ENCODE measurements at places on chromosomes 7 and 10.

DNA sequence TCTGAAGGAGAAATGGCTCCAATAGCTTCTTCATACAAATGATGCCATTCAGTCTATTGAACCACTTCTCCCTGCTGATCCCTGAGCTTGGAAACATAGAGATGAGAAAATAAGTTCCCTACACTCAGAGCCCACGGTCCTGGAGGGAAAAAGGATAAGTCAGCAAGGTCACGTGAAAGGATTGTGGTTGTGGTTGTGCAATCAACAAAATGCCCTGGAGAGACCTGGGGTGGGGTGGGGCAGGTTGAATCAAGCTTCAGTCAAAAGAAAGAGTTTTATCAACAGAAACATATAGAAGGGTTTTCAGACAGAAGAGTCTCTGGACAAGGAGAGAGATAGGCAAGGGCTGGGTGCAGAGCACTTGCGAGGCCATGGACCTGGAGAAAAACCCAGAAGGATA is 30.1 kb downstream of the C10orf90 start:
- DNase-seq: no peak

DNA sequence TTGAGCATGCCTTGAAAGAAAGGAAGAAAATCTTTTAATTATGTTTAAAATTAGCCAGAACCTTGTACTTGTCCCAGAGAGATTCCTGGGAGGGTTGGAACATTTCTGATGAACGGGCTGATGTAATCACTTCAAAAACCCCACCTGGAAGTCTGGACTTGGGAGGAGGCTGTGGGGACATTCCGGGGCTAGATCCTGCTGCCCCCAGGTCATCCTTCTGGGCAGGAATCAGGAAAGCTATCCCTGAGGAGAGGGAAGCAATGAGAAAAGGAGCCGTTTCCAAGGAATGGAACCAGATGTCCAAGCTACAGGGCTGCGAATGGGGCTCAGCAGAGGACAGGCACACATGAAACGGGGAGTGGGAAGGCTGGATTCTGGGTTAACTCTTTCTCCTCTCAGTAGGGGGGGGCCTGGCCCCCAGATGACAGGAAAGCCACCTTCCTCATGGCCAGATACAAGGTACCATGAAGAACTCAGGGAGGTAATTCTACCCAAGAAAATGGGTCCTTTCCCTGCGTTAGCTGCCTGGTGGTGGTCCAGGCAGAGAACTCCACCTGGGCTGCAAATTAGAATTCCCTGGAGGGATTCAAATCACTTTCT is 280.1 kb downstream of the TCF7L2 start:
- no peak for DNase-seq

- DNase-seq: no peak
These were observed 15.3 kb downstream of the KCNH2 start for GRCh38 chr7:150962553-150963399.

DNA sequence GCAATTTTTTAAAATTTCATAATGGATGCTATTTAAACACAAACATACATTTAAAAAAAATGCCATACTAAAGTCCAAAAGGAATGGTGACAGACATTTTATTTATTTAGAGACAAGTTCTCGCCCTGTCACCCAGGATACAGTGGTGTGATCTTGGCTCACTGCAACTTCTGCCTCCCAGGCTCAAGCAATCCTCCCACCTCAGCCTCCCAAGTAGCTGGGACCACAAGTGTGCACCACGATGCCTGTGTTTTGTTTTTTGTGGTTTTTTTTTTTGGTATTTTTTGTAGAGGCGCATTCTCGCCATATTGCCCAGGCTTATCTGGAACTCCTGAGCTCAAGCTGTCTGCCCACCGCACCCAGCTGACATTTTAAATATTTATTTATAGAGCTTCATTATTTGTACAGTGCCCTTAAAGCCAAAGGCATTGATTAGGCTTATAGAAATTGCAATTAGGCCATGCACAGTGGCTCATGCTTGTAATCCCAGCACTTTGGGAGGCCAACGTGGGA is 703.5 kb downstream of the AUTS2 start:
- DNase-seq: no peak

DNA sequence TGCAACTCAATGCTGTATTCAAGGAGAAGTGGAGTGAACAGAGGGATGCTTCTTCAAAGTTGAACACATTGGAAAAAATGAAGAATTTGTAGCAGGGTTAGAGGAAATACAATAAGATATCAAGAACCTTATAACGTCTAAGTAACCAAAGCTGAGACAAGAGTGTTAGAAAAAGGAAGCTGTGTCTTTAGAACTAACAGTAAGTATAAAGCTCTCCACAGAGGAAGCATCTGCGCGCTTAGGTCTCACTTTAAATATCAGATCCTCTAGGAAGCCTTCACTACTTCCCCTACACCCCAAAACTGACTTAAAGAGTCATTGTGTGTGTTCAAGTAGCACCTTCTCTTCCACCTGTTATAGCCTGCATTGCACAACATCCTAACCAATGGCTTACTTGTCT is 43.0 kb downstream of the CH25H start:
- no peak for DNase-seq

- no peak for DNase-seq
These were observed 115.2 kb downstream of the PDE1C start for GRCh38 chr7:31955021-31955420.

GRCh38 chr7:123749537-123749857 is 694 bp upstream of the WASL start:
- peak; percentile 77 for DNase-seq

DNA sequence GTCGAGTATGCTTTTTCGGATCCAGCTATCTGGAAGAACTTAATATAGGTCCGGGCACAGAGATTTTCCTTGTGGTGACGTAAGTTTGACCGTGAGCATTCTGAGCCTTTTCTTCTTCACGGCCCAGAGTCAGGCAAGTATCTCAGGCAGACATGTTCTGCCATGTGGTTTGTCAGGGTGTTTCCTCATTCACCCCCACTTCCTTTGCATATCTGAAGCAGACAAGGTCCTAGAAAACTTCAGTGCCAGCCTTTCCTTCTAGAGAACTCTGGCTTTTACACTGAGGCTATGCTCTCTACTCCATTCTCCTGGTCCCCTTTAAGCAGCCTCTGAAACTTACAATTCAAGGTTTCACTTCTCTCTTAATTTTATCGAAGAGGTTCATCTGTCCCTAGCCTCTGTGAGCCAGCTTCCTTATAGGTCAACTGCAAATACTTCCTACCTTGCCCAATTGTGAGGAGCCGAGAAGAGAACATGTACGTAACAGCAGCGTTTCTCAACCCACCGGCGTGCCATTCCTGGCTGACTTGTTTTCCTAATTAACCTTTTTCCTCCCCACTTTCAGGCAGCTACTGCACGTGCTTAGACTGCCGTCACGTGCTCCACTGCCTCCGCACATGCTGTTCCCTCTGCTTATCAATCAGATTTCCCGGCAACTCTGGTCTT is 47.3 kb downstream of the CDCA7L start:
- DNase-seq: no peak

GRCh38 chr10:86968271-86968993 is at the start of gene ADIRF:
TSS of gene ADIRF (plus strand) at chr10:86968482. CDS start at chr10:86968545, 63 bp downstream.
- peak; percentile 49 for DNase-seq

GRCh38 chr10:60801522-60801921 is 23.2 kb downstream of the CDK1 start:
- DNase-seq: no peak

GRCh38 chr7:105673367-105674084 is 92.2 kb upstream of the EFCAB10 start:
- DNase-seq: no peak

DNA sequence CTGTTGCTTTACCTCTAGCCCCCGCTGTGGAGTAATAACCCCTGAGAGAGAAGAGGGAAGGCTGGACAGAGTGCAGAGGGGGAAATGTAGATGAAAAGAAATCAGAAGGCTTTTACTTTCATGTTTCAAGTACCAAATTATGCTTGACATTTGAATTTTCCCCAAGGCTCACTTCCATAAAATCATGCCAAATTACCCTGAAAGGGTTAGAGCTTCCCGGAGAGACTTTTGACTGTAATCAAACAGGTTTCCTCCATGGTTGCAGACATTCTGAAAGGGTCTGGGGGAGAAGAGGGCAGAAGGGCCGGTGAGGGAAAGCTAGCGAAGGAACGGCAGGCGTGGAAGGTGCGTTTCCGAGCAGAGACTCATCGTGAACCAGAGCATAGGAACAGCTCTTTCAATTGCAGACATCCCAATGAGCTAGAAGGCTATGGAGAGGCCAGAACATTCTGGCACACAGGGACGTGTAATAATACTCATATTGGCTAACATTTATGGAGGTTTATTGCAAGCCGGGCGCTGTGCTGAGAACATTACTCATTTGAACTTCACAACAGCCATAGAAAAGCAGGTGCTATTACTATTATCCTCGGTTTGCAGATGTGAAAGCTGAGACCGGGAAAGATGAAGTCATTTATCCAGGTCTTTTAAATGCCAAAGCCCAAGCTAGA is 620.8 kb upstream of the AUTS2 start:
- DNase-seq: no peak

- no peak for DNase-seq
These were observed 70.5 kb downstream of the ZMIZ1 start for GRCh38 chr10:79139124-79139835.

DNA sequence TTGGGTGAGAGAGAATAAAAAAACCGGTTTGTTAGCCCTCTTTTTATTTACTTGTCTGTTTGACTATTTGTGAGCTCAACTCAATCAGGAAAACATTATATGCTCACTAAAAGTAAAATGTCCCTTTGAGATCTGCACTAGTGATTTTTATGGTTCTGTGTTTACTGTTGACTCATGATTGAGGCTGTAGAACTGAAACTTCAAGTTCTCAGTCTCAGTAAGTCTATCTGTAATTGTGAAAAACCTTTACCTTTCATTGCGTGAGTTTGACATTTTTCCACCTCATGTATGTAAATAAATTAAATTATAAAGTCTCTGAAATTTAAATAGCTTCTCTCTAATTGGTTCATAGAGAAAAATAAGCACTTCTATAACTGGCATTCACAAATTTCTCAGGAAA is 17.0 kb upstream of the CASD1 start:
- no peak for DNase-seq

GRCh38 chr10:60430017-60430416 is 40.3 kb upstream of the ANK3 start:
- no peak for DNase-seq

- no peak for DNase-seq
These were observed 2.6 kb downstream of the ZC3HAV1 start for GRCh38 chr7:139106959-139107358.

GRCh38 chr7:79060498-79060897 is 393.0 kb downstream of the MAGI2 start:
- DNase-seq: no peak

DNA sequence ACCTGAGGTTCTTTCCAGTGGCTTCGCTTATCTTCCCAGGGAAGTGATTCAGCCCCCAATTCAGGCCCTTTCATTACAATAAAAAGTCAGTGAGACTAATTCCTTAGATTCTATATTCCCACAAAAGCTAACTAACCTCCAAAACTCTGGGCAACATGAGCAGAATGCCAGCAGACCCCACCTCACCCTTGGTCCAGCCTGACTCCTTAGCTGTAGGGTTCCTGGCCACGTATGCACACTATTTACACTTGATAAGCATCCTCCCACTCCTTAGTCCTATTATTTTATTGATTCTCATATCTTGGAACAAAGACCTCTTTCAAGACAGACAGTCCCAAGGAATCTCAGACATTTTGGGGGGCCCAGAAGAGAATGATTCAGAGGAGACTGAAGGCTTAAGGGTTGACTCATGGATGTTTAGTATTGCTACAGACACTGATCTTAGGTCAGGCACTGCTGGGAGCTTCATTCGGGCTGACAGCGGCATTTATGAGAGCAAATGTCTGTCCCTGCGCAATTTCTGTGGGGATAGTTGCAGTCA is 162.6 kb upstream of the GDF10 start:
- peak; percentile 41 for DNase-seq

GRCh38 chr10:101693978-101694673 is 844 bp downstream of the FBXW4 start:
- peak; percentile 55 for DNase-seq

- DNase-seq: no peak
These were observed 40.3 kb downstream of the HIPK2 start for GRCh38 chr7:139737221-139738100.

DNA sequence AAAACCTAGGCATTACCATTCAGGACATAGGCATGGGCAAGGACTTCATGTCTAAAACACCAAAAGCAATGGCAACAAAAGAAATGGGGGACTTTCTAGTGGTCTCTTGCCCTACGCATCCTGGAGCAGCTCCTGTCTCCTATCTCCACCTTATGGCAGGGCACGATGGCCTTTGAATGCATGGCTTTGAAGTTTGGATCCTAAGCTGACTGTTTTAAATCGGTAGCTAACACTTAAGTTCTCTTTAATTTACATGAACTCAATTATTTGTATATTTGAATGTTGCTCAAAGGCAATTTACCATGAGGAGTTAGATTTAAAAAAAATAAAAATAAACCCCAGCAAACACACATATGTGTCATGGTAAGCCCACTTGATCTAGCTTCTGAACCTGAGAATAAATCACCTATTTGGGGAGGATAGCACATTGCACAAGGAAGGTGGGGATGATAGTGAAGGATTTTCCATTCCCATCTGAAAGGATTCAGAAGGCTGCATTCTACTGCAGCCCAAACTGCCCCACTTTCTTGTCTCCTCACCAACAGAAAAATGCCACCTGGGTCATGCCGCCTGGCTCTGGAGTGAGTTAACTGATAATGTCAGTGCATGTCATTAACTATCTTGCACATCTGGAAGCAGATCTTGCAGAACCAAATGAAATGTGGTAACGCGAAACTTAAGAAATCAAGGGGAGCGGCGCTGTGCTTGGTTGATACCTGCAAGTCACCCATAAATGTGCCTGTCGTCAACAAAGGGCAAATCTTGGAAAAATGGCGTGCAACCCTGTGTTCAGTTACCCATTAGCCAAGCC is 12.4 kb downstream of the KLF6 start:
- DNase-seq: no peak

GRCh38 chr10:32109603-32110002 is 53.4 kb upstream of the KIF5B start:
- no peak for DNase-seq

GRCh38 chr7:144842377-144842851 is 6.6 kb upstream of the TPK1 start:
- DNase-seq: peak; percentile 52

- DNase-seq: no peak
These were observed 143.5 kb downstream of the ADCY1 start for GRCh38 chr7:45717537-45718235.

GRCh38 chr7:50667789-50668226 is 102.6 kb upstream of the DDC start:
- no peak for DNase-seq

DNA sequence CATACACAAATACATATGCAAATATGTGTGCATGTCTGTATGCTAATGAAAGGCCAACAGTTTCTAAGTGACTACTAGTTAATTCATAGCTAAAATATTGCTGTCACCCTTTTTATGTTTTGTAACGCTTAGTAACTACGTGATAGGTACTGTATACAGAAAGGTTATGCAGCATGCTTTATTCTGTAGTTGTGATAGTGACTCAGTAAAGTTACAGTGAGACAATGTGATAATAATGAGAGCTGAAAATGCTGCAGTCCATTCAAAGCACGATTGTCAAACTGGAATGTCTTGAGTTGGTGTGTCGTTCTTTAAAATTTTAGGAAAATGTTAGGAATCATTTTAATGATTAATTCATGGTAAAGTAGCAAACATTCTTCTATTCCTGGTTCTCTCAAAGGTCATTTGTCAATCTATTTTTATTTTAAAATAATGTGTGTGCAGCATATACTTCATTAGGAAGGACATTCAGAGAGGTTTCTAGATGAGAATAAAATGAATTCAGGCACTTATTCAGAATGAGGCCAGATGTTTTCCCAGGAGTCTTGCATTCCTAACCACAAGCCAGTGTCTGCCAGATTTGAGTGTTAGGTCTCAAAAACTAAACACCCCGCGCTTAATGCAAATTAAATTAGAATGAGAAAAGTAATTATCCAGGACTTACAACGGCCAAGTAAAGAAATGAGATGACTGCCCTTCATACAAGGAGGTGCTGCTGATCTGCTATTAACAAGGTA is 408.8 kb upstream of the FZD8 start:
- no peak for DNase-seq
